ENCODE measurements at places on chromosomes 2 and 18. TPM values are rescaled to one million over a fixed set of nuclear protein-coding genes. Genes with fewer than 3 reads are reported as not detected.

DNA sequence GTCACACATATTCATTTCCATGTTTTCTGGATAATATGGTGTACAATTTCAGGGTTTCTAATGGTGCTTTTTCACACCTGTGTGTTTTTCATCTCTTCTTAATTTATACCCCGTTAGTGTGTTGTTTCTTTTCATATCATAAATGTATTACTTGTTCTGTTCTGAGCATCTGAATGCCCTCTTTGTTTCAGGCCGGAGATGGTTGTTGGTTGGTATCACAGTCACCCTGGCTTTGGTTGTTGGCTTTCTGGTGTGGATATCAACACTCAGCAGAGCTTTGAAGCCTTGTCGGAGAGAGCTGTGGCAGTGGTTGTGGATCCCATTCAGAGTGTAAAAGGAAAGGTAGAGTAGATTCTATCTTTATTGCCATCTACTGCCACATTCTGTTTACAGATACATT lies 45.1 kb upstream of the TBR1 start:
- H3K27me3 ChIP-seq, result no peaks in the 10 kb centered on the region
- no peaks in the 10 kb centered on the region for H3K4me1 ChIP-seq
- DNase-seq, result no peak
- peaks cover 14% of the 10 kb centered on the region for H3K36me3 ChIP-seq
- H3K4me3 ChIP-seq, result no peak overlapping the region

- no peaks in the 10 kb centered on the region for H3K27me3 ChIP-seq
- no peak overlapping the region for H3K4me3 ChIP-seq
- no peaks in the 10 kb centered on the region for H3K4me1 ChIP-seq
- H3K27ac ChIP-seq, result no peak overlapping the region
- no peaks in the 10 kb centered on the region for H3K36me3 ChIP-seq
Observed at GRCh38 chr2:55705027-55705653, 11.5 kb upstream of the PNPT1 start.

GRCh38 chr2:234821946-234822475 lies 129.8 kb upstream of the SH3BP4 start:
- no peak overlapping the region for H3K27ac ChIP-seq
- H3K36me3 ChIP-seq, result no peaks in the 10 kb centered on the region
- H3K4me1 ChIP-seq, result no peaks in the 10 kb centered on the region
- no peaks in the 10 kb centered on the region for H3K27me3 ChIP-seq
- no peak for DNase-seq

PDE11A gene
- 9.4 TPM for total RNA-seq

MRPL30 gene
- 13.8 TPM for total RNA-seq

- H3K27ac ChIP-seq, result peak within 1 kb of the TSS; percentile 100
- H3K27me3 ChIP-seq, result no peaks in the 10 kb centered on the region
- H3K4me1 ChIP-seq, result no peaks in the 10 kb centered on the region
- no peaks in the 10 kb centered on the region for H3K36me3 ChIP-seq
- DNase-seq, result peak; percentile 60
Observed at GRCh38 chr2:207165121-207166038, at the start of gene KLF7. Gene KLF7 (minus strand): TSS chr2:207165948. CDS start chr2:207165568, 380 bp downstream.

DNA sequence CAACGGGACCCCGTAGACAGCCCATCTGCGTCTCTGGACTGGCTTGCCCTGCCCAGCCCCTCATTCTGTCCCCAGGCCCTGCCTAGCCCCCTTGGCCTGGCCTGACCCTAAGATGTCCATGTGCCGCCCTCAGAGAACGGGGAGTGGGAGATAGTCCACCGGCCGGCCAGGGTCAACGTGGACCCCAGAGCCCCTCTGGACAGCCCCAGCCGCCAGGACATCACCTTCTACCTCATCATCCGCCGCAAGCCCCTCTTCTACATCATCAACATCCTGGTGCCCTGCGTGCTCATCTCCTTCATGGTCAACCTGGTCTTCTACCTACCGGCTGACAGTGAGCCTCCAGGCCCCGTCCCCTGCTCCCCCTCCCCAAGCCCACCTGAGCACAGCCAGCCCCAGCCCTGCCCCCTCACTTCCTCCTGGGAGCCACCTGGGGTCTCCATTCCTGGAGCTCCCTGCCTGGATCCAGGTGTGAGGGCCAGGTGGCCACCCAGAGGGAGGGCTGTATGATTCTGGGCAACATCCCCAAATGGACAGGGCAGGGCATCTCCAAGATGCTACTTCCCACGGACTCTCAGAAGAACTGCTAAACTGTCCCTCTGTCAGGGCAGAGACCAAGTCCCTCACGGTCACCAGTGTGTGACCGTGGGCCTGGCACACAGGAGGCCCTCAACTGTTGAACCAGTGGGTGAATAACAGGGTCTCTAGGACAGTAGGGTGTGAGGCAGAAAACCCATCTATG lies 4.0 kb downstream of the CHRND start:
- peak; percentile 13 for DNase-seq
- no peaks in the 10 kb centered on the region for H3K27me3 ChIP-seq
- H3K27ac ChIP-seq, result no peak overlapping the region
- no peak overlapping the region for H3K4me3 ChIP-seq
- H3K36me3 ChIP-seq, result no peaks in the 10 kb centered on the region

ABCB11 gene
- total RNA-seq, result 36.6 TPM

TMEM178A gene
- total RNA-seq, result 1.4 TPM

RNF138 gene
- total RNA-seq, result 12.3 TPM

LGALSL gene
- 5.2 TPM for total RNA-seq

UGT1A7 gene
- 6.9 TPM for total RNA-seq

LOXHD1 gene
- not detected for total RNA-seq

- no peak for DNase-seq
- no peaks in the 10 kb centered on the region for H3K4me1 ChIP-seq
- H3K27ac ChIP-seq, result no peak overlapping the region
- no peaks in the 10 kb centered on the region for H3K27me3 ChIP-seq
Observed at GRCh38 chr2:138476940-138477339, 24.6 kb upstream of the SPOPL start.

GPR39 gene
- total RNA-seq, result 5.1 TPM

- H3K27ac ChIP-seq, result no peak overlapping the region
- no peak for DNase-seq
- no peaks in the 10 kb centered on the region for H3K27me3 ChIP-seq
- H3K4me1 ChIP-seq, result no peaks in the 10 kb centered on the region
- H3K4me3 ChIP-seq, result no peak overlapping the region
Observed at GRCh38 chr2:240186191-240186725, 45.8 kb upstream of the OTOS start.

RABL2A gene
- total RNA-seq, result 10.4 TPM

DNA sequence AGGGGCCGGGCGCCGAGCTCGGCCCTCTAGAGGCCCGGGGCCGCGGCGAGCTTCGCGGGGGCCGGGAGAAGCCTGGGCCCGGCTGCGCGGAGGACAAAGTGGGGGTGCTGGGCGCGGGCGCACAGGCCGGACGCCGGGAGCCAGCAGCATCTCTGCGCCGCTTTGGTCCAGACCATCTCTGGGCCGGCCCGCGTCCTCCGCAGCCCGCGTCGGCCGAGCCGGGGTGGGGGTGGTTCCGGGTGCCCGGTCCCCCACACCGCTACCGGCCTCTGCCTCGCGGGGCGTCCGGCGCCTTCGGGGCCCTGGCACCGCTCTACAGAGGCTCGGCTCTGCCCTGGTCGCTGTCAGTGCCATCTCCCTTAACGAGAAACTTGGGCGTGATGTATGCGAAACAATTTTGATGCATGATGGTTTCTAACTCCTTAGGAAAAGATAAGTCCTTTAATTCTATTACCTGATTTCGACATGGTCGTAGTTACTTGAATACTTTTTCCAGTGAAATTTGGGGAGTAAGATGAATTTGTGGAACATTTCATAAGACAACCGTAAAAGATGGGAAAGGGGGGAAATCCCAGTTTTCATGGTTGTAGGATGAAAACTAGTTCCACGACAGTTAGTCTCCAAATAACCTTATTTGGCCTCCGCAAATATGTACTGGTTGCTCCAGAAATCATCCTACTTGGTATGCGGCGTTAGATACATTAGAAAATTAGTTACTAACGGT lies 562 bp downstream of the TWSG1 start:
- no peaks in the 10 kb centered on the region for H3K4me1 ChIP-seq
- peak overlapping the region; percentile 32 for H3K27ac ChIP-seq
- H3K4me3 ChIP-seq, result peak overlapping the region; percentile 64
